ENCODE measurements at places on chromosomes 13 and 19.

GRCh38 chr13:19960653-19960976 lies 2.1 kb downstream of the ZMYM2 start:
- DNase-seq, result no peak

- DNase-seq, result no peak
Observed at GRCh38 chr19:33806434-33806881, 9.8 kb downstream of the KCTD15 start.

DNA sequence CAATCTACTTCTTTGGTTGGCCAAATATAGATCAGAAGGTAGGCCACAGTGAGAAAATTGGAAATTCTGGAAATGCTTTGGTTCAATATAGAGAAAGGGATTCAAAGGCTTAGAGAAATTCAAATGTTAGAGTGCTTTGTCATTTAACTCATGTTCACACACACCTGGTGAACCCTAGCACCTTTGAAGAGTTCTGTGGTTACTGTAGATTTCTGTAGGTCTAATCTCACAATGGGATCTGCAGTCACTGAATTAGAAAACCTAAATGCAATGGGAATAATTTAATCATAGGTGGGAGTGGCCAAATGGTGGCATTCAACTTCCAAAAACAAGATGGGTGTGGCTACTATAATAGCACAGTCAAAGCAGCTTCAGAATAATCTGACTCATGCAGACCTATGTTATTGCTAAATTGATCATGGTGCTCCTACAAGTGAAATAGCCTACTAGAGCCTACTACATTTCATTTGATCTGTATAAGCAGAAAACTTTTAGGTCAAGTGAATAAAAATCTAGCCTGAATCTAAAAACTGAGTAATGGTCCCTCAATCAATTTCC lies 1152.9 kb downstream of the PCDH9 start:
- DNase-seq, result no peak

DNA sequence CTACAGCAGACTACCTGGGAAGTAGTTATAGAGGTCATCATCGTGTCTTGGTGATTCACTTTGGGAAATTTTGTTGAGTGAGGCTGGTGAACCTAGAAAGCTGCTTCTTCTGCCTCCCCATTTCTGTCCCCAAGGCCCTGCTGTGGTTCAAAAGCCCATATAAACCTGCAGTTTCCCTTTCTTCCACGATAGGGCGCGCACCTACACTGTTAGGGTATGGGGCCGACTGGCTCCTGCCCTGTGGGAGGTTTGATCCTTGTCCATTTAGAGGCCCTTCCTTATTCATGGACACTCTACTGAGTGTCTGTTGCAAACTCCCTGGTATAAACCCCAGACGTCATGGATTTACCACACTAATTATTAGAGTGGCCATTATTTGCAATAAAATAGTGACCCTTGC lies 191.8 kb downstream of the GGACT start:
- no peak for DNase-seq

- DNase-seq, result peak; percentile 52
Observed at GRCh38 chr19:13334801-13335481, 171.3 kb downstream of the CACNA1A start.

GRCh38 chr13:35818633-35819067 lies 312.5 kb downstream of the DCLK1 start:
- DNase-seq, result peak; percentile 53

- peak; percentile 60 for DNase-seq
Observed at GRCh38 chr19:33293255-33294057, 8.9 kb downstream of the CEBPA start.

- DNase-seq, result no peak
Observed at GRCh38 chr19:407511-408440, 1.2 kb downstream of the C2CD4C start.

DNA sequence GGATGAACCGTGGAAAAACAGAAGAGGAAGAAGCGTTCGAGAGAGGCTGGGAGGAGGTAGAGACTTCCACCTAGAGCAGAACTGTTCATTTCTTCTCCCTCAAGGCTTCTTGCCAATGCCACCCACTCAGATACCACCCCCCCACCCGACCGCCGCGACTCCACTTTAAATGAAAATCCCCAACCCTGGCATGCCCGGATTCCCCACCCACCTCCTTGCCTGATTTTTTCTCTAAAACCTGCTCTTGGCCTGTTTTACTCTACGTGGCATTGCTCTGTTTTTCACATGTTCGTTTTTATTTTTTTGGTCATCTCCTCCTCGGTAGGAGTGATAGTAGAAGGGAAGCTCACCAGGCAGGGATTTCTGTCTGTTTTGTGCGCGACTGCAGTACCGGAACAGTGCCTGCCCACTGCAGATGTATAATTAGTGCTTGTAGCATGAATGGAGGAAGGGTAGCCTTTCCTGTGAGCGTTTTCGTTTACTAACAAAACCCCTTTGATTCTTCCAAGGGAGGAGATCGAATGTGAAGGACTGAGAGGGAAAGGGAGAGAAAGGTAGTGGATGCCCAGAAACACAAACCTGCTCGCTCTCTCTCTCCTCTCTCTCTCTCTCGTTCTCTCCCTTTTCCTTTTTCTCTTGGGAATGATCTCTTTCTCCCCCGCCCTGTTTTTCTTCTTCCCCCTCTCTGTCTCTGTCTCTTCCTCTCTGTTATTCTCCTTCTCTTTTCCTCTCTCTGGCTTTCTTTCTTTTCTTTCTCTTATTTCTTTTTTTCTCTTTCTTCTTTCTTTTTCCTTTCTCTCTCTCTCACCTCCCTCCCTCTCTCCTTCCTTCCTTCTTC lies 2.2 kb downstream of the CD70 start:
- no peak for DNase-seq

GRCh38 chr19:38004186-38004520 lies 97.1 kb downstream of the SIPA1L3 start:
- DNase-seq, result no peak

- DNase-seq, result no peak
Observed at GRCh38 chr19:40413291-40413845, at the start of gene PRX. TSS of gene PRX (minus strand) at chr19:40413378. CDS start at chr19:40407932, 5,446 bp downstream.

- no peak for DNase-seq
Observed at GRCh38 chr19:7792281-7792680, 29.2 kb downstream of the CLEC4M start.

DNA sequence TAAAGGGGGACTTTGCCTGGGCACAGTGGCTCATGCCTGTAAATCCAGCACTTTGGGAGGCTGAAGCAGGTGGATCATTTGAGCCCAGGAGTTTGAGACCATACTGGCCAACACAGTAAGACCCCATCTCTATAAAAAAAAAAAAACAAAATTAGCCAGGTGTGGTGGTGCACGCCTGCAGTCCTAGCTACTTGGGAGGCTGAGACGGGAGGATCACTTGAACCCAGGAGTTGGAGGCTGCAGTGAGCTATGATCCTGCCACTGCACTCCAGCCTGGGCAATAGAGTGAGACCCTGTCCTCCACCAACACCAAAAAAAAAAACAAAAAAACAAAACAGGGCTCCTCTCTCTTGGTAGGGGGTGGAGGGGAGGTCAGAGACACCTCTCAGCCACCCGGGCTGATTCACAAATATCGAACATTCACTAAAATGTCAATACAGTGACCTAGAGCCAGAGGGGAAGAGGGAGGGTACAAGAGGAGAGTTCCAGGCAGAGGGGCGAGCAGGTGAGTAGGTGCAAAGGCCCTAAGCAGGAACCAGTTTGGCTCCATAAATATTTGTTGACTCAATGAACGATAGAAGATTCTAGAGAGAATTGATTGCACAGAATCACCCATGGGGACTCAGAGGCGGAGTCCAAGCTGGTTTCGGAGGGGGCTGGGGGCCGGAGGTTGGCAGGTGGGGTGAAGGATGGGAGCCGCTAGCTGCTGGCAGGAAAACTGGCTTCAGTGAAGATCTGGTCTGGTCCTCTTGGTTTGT lies 1.0 kb upstream of the CREB3L3 start:
- no peak for DNase-seq

DNA sequence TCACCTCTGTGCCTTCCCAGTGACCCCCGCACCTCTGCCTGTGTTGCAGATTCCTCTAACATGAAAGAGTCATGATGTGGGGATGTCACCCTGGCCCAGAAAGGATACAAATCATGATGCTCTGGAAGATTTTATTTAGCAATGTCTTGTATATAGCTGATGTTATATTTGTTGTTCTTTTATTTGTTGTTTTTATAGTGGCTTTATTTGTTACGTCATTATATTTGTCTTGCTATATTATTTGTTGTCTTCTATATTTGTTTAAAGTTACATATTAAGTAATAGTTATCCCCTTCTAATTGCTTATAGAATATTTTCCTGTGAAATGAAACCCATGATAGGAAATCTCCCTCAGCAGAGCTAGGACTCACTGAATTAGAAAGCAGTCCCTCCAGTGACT lies 1149.2 kb downstream of the UQCRFS1 start:
- DNase-seq, result no peak

DNA sequence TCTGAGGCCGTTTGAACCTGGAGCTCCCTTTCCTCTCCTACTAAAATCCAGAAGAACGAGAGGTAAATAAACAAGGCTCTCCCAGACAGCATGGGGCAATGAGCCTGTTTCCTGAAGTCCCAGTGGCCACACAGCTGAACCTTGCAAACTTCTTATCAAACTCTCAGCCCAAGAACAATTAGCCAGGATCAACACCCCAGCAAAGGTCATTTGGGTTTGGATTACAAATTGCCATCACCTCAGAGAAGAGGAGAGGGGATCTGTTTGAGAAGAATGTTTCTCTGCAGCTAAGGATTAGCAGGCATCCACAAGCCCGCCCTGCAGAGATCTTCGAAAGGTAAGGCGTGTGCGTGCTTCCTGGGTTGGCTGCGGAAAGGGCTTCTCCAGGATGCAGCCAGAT lies 201.9 kb upstream of the SOX1 start:
- DNase-seq, result no peak

- no peak for DNase-seq
Observed at GRCh38 chr19:23203841-23204344, 46.3 kb downstream of the ZNF724 start.

DNA sequence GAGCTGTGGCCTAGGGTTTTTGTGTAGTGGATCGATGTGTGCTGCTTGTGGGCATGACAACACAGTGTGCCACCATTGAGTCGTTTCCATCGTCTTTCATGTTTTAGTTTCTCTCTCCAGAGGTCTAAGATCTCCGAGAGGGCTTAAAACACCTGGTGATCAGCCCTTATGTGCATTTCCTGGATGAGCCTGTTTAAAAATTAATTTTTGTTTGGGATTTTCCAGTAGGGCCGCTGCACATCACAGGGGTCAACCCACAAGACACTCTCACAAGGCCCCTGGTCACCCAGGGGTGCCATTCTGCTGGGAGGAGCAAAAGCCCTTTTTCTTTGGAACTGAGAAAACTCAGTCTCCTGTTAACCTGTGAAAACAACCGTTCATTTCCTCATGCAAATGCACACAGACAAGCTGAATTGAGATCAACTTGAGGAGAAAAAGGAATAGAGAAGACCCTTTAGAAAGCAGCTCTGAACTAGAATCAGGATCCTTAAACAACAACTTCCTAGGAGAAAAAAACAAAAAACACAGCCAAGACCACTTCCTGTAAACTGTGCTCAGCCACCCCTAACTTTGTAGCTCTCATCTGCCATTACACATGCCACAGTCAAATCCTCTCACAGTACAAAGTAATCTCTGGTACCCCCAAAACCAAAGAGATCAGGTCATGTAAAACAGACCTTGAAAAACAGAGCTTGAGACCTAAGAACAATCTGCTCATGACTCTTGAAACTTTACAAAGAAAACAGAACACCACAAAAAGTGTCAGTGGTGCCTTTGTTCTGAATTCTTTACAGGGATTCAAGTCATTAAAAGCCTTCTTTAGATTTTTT lies 8.3 kb upstream of the MTRF1 start:
- DNase-seq, result no peak

DNA sequence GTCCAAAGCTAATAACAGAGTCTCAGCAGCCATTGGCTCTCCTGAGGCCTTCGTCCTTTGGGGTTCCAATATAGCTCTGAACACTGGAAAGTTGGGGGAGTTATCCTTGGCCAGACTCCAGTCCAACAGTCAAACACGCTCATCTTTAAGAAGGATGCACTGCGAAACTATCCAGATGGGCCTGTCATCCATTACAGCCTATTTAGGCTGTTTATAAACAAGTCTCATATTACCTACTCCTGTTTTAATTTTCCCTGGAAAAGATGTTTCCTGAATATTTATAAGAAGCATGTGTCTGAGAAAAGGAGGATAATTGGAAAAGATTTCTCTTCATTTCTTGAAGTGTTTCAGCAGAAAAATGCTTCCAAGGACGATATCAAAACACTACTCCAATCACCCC lies 170.7 kb downstream of the DCT start:
- no peak for DNase-seq

DNA sequence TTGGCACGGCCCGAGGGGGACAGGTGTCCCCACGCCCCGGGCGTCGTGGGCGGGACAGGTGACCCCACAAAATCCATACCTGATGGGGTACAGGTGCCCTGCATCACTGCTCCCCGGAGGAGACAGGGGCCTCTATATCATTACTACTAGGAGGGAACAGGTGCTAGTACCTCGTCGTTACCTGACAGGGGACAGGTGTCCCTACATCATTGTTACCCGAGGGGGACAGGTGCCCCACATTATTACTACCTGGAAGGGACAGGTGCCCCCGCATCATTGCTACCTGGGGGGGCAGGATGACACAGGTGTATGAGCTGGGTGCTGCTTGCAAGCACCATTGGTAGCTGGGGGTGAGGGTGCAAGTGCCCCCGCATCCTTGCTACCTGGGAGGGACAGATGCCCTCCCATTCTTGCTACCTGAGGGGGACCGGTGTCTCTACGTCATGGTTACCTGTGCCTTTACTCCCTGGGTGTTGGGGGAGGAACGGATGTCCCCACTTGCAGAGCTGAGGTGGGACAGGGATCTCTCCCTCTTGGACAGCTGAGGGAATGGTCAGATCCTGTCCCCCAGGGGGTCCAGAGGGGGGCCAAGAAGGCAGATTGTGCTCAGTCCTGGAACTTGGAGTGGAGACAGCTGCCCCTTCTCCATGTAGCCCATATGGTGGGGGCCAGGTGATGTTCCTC lies 620 bp downstream of the CRTC1 start:
- no peak for DNase-seq

- no peak for DNase-seq
Observed at GRCh38 chr19:6590258-6590826, 608 bp downstream of the CD70 start.

- no peak for DNase-seq
Observed at GRCh38 chr13:51770681-51771417, 33.1 kb downstream of the DHRS12 start.

GRCh38 chr13:112165712-112166111 lies 98.8 kb downstream of the SOX1 start:
- DNase-seq, result no peak

- no peak for DNase-seq
Observed at GRCh38 chr19:19460761-19461265, 54.5 kb downstream of the TSSK6 start.

GRCh38 chr13:112187527-112188297 lies 120.8 kb downstream of the SOX1 start:
- no peak for DNase-seq

- DNase-seq, result no peak
Observed at GRCh38 chr19:10862561-10863106, 8.7 kb upstream of the CARM1 start.

- DNase-seq, result no peak
Observed at GRCh38 chr13:39259371-39260140, 221.3 kb downstream of the NHLRC3 start.

DNA sequence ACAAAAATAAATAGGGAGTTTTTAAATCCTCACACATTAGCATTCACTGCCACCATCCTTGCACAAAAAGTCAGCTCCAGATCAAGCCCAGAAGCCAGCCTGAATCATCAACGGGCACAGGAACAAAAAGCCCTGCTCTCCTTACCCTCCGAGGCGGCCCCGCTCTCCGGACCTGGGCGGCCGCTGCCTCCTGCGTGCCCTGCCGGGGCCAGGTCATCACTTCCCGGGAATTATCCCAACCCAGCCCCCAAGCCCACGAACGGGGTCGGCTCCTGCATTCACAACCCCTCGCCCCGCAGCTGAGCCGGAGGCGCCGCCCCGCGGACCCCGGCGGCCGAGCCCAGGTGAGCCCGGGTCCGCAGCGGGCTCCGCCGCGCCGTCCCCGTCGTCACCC lies 754 bp downstream of the DNAJB1 start:
- no peak for DNase-seq
